ENCODE measurements at places on chromosomes 1 and 21.

DNA sequence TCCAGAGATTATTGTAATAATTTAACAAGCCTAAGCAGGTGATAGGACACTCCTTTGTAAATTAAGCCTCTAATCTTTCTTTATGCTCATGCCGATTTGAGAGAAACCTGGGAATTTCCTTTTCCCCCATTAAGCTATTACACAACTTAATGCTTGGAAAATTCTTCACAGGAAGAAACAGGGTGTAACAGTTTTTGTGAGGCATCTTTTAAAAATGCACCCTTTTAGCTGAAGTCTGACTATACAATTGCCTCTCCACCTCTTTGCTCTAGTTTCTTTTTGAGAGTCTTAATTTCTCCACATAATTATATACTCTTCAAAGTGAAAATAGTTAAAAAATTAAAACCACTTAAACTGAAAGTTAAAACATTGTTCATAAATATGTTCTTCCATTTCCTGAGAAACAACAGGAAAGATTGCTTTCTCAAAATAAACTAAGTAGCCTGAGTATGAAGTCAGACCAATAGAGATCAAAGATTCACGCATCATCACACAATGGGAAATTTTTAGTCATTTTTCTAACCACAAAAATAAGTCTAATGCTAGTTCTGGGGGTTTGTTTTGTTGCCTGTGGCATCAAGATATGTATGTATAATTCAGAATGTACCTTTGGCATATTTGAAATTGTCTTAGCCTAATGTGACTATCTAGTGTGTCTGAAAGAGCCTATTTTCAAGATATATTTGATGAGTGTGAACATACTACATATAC, 34.7 kb downstream of the LRRC8D start:
- no peaks in the 10 kb centered on the region for H3K27me3 ChIP-seq
- no peak overlapping the region for H3K27ac ChIP-seq
- no peaks in the 10 kb centered on the region for H3K4me1 ChIP-seq
- peaks cover 44% of the 10 kb centered on the region for H3K36me3 ChIP-seq

DNA sequence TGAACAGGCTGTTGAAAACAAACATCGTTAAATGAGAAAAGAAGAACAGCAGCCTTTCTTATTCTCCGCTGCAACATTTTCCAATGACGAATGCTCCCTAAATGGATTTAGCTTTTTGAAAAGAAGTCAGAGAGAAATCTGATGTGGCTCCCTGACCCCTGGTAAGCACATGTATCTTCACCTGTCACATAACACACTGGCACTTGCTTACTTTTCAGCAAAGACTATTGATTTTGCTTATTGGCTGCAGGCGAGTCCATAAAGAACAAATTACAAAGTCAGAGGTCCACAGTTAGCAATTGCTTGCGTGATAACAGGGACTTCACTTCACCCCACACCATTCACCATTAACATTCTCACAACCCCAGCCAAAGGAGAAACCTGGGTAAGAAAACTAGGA, 362.8 kb downstream of the GPATCH2 start:
- no peak overlapping the region for H3K4me3 ChIP-seq
- H3K36me3 ChIP-seq = no peaks in the 10 kb centered on the region
- no peak overlapping the region for H3K27ac ChIP-seq
- no peaks in the 10 kb centered on the region for H3K27me3 ChIP-seq
- no peak for DNase-seq
- no peaks in the 10 kb centered on the region for H3K4me1 ChIP-seq

DNA sequence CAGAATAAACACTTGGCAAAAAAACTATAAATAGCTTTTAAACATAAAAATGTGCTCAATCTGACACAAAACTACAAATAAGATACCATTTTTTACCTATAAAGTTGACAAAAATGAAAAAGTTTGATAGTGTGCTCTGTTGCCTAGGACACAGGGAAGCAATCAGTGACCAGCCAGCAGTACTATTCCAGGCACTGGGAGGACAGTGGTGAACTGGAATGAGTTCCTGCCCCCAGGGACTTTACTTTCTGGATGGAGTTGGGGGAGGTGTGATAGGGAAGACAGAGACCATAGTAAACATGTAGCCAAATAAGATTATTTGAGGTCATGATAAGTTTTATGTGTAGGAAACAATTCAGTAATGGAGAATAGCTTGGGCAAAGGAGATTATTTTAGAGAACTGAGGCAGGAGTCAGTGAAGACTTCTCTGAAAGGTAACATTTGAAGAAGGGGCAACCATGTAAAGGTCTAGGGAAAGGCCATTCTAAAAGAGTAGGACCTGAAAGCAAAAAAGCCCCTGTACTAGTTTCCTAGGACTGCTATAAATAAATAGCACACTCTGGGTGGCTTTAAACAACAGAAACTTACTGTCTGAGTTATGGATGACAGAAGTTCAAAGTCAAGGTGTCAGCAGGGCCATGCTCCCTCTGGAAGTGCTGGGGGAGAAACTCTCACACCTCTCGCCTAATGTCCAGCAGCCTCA, 42.0 kb downstream of the EEIG2 start:
- no peak for DNase-seq
- H3K27me3 ChIP-seq = no peaks in the 10 kb centered on the region
- H3K27ac ChIP-seq = no peak overlapping the region
- no peaks in the 10 kb centered on the region for H3K4me1 ChIP-seq
- H3K36me3 ChIP-seq = 0 out of 3 replicates have a peak, but pooled peaks cover 10% of the 10 kb centered on the region

DNA sequence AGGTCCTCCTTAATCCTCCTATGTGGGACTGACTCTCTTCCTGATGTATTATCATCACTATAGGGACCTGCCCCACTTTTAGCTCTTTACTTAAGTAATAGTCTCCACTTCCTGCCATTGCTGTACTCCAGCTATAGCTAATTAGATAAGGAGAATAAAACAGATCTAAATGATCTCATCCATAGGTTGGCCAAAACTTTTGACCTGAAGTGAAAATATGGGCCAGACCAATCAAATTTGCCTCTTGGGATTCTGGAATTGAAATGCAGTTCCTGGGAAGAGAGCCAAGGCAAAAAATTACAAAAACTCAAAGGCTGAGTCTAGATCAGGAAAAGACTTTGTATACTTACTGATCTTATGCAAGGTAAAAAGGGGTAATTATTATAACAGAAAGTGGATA, 36.1 kb upstream of the PDE4B start:
- no peak overlapping the region for H3K4me3 ChIP-seq
- H3K27me3 ChIP-seq = 0 out of 3 replicates have a peak, but pooled peaks cover 2% of the 10 kb centered on the region
- DNase-seq = no peak

DNA sequence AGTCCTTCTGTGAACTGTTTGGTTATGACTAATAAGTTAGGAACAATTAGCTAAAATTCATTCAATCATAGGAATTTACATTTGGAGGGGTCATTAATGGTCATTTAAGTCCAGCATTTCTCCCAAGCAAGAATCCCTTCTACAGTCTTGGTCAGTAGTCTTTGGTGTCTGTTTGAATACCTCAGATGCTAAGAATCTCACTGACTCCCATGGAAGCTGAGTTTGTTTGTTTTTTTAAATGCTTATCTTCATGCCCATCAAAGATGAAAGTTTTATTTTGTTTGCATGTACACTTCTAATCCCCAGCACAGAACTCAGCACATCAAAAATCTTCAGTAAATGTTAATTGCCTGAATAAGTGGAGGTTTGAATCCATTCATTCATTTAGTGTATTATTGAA, 41.3 kb upstream of the SLC44A3 start:
- H3K4me1 ChIP-seq = no peaks in the 10 kb centered on the region
- DNase-seq = no peak

Measured in K562 (cell line).